ELF-1 (cell line): ENCODE measurements at places on chromosomes 7 and 10.

DNA sequence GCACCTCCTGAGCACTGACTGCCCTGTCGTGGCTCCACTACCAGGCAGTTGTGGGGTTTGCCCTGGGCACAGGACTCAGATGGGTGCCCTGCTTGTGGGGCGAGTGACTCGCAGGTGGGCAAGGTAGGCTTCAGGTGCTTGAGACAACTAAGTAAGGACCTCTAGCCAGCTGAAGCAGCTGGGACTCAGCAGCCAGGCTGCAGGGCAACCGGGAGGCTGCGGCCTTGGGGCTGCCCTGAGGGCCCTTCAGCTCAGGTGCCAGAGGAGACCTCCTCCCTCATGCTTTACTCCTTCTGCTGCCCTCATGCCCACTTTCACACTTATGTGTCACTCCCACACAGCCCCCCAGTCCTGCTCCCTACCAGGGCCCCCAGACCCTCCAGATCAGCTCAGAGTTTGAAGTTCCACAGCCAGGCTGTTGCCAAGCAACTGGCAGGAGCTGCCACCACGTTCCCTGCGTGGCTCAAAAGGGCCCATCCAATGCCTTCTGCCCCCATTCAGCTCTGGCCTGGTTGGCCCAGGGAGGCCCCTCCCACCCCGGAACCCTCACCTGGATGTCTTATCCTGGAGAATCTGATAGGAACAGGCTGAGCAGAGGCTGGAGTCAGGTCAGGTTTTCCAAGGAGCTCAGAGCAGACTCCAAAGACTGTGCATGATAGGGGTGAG, 10.0 kb downstream of the TLX1 start:
- DNase-seq, result no peak

DNA sequence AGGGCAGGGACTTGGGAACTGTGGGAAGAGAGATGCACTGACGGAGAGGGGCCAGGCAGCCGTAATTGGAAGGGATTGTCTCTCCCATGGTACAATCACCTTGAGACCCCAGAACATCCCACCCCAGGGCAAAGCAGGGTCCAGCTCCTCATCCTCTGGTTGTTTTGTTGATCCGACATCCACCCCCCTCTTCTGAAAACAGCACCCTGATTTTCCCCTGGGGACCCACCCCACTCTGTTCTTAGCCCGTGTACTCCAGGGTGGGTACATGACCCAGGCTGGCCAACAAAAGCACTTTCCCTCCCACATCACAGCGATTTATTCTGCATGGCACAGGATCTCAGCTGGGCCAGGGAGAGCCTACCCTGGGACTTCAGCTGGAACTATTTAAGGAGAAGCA, 14.1 kb downstream of the PDZD7 start:
- no peak for DNase-seq

DNA sequence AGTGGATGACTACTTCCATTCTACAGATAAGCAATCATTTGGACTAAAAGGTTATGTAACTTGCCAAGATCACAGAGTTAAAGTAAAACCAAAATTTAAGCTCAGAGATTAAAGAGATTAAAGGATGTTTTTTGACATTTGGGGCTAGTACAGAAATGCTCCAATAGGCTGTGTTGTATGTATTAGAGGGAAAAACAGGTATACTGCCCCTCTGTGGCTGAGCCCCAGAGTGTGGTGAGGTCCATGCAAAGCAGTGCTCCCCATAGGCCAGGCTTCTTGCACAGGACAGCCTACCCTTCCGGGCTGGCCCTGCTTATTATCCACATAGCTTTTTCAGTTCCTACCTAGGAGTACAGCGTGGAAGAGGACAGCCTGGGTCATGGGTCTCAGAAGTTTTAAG, 322.8 kb downstream of the POM121L12 start:
- no peak for DNase-seq

DNA sequence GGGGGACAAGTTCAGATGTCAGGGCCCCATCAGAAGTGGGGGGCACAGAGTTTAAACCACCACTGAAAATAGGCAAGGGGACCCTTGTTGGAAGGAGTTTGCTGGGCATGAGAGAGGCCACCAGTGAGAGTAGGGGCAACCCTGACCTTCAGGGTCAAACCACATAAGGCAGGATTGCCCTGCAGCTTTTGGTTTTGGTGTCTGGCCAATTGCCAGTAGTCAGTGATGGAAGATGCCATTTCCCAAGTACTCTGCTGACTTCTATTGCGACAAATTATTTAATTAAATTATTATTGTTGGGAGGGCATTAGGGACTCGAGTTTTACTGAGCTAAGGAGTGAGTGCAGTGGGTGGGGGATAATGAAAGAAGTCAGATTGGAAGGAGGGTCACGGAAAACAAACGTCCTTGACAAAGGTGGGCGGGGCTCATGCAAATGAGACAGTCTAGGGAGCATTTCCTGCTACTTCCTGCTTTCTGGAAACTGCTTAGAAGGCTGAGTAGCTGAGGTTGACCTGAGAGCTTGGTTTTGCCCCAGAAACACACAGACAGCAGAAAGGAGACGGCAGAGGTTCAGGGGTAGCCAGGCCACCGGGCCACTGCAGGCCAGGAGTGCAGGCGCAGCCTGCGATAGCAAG, 74.2 kb upstream of the ANLN start:
- no peak for DNase-seq

DNA sequence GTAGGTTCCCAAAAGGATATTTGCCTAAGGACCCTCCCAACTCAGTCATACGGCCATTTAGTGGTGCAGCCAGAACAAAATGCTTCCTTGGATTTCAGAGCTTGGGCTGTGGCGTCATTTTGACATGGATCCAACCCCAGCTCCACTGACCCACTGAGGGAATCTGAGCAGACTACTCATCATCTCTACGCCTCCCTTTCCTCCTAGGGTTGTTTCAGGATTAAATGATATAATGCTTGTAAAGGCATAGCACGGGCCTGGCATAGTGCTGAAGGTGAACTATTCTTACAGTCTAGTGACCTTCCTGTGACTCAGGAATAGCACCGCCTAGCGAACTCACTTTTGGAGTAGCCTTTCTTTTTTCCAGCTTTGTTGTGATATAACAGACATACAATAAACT, 70.3 kb upstream of the LOXL4 start:
- DNase-seq, result no peak

DNA sequence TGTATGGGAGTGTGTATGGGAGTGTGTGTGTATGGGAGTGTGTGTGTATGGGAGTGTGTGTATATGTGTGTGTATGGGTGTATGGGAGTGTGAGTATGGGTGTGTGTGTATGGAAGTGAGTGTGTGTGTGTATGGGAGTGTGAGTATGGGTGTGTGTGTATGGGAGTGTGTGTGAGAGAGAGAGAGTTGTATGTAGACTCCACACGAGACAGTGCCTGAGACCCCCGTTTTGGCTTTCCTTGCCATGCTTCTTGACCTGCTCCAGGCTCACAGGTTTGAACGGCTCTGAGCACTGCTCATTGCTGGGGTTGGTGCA, 49.7 kb downstream of the COL17A1 start:
- no peak for DNase-seq

GRCh38 chr10:12195281-12195602, 449 bp downstream of the NUDT5 start:
- DNase-seq, result no peak

DNA sequence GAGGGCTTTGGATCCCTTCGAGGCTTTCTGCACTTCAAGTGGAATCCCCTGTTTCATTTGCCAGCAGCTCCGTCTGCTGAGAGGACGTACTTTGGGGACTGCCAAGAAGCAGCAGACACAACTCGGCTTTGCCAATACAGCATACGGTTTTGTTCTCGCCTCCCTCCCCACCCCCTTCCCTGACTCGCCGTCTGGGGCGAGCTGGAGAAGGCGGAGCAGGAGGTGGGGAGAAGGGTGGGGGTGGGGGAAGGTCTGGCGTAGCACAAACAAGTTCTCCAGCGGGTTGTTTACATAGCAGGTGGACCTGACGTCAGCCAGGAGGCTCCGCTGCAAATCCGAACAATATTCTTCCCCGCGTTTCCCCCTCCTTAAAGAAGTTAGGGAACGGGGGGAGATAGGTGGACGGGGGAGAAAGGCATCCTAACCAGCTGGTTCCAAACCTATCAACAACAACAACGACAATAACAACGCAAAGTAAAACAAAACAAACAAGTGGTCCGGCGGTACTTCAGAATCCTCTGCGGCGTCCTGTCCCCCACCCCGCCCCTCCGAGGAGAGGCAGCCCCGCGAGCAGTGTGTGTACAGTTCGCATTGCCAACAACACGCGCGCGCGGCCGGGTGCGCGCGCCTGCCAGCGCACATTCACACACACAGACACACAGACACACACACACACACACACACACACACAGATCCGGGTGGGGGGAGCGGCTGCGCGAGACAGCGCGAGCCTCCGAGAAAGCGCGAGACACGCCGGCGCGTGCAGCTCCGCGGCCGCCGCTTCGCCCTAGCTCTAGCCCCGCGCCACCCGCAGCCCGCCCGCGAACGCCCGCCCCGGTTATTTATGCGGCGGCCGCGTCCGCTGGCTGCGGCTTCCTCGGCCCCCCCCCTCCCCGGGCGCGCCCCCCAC, 167.0 kb upstream of the PPP1R3A start:
- peak; percentile 86 for DNase-seq

GRCh38 chr10:62016623-62017490, 115.4 kb downstream of the ARID5B start:
- DNase-seq, result no peak

GRCh38 chr10:12681252-12681651, 320.3 kb downstream of the CCDC3 start:
- no peak for DNase-seq

GRCh38 chr7:111352319-111352718, 210.0 kb downstream of the IMMP2L start:
- no peak for DNase-seq

GRCh38 chr7:139714163-139714901, 63.5 kb downstream of the HIPK2 start:
- peak; percentile 41 for DNase-seq

DNA sequence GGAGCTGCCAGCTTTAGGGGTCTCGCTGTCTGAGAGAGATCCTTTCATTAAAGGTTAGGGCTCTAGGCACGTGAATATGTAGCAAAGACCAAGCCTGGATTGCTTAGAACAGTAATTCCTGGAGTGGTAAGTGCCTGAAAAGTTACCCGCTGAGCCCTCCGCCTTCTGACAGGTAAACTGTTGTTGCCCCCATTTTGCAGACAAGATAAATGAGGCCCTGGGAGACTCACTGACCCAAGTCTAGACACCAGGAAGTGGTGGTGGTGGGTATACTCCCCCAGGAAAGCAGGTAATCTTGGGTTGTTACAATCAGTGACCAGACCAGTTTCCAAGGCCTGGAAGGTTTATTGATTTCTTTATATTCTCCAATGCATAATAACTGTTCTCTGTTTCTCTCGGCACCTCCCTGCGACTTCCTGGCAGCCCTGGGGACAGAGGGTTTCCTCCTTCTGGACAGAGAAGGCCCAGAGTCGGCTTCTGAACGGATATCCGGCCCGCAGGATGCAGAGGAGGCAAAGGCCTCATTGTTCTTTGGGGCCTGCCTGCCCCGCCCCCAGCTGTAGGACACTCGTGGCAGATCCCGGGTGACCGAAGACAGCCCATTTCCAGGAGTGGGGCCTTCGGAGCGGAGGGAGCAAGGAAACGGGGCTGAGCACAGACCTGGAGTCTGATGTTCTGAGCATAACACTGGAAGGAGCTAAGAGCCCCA, 1.3 kb upstream of the GRK5 start:
- DNase-seq, result no peak

DNA sequence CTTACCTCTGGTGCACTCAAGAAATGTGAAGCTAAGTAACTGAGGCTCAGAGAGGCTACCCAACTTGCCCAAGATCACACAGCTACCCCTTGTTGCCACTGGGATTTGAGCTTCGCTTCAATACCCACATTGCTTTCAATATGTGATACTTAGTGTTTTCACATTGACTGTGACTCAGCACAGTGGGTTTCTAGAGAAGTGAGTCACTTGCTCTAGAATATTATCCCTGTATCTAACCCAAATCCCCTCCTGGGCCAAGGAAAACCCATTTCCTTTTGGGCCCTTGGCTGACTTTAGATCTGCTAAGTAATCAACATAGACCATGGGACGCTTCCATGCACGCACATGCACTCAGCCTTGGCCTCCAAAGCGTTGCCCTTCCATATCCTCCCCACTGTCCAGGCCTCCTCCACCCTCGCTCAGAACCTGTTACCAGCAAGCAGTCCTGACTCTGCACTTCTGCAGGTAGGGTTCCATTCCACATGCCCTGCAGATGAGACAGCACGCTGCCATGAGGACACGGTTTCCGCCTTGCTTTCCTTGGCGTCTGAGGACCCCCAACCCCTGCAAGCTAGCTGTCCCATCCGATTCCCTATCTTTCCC, 87.7 kb upstream of the CHST15 start:
- no peak for DNase-seq

- no peak for DNase-seq
Observed at GRCh38 chr7:94288096-94288495, 106.6 kb upstream of the COL1A2 start.

- peak; percentile 57 for DNase-seq
Observed at GRCh38 chr10:70536196-70536861, 57.8 kb downstream of the PALD1 start.

DNA sequence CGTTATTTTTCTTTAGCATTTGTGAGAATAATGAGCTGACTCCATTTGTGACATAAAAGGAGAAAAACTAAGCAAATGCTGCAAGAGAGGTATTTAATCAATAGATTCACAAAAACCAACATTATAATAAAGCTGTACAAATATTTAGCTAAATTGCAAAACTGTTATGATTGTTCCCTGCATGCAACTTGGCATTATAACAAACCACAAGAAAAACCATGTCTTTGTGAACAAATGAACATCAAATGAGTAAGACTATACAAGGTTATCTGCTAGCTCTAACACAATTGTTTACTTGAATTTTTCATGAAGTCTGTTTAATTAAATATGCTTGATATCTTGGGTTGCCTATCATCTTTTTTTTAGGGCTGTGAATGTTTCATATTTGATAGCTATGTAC, 50.8 kb upstream of the PPP1R9A start:
- DNase-seq, result no peak

DNA sequence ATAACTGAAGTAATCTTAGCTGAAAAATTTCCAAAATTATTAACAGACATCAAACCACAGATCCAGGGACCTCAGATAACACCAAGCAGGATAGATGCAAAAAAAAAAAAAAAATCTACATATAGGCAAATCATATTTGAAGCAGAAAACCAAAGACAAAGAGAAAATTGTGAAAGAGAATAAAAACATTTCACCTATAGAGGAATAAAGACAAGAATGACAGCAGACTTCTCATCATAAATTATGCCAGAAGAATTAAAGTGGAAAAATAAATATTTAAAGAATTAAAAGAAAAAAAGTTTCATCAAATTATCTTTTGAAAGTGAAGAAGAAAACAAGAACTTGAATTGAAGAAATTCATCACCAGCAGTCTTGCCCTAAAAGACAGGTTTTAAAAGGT, 467.5 kb downstream of the GPAM start:
- no peak for DNase-seq

- peak; percentile 2 for DNase-seq
Observed at GRCh38 chr10:99551158-99551557, 18.4 kb downstream of the NKX2-3 start.

DNA sequence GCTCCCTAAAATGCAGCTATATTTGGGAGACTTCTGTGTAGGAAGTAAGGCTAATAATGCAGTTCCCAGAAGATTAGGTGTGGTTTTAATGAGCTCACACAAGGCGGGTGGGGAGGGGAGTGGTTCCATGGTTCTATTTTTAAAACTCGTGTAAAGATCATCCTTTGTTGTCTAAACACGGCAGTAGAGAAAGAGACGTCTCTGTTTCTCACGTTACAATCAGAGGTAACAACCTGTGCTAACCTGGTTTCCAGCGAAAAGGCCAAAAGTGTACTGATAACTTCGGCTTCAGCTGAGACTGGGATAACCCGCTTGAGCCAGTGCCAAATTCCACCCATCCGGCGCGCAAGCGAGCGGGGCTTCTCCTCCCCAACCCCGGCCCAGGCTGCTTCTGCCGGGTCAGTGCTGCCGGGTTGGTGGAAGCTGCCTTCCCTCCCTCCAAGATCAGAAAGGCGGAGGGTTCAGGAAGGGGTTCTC, 2.5 kb upstream of the MAP3K8 start:
- DNase-seq, result peak; percentile 74
